ENCODE measurements at places on chromosomes 3 and 15.

- no peak for DNase-seq
Observed at GRCh38 chr3:71949442-71949841, 164.5 kb upstream of the PROK2 start.

DNA sequence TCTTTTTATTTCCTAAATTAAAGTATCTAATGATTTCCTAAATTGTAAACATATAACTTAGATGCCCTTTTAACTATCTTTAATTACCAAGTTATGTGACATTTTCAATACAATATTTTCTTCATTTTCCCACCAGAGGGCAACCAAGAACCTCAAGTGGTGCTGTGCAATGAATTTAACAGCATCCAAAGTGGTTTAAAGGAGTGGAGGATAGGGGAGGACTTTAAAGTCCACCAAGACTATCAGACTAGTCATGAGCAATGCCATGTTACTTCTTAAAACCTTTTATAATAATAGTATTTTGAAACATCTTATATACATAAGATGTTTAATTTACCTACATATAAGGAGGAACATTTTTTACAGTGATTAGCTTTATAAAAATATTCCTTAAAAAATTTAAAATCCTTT is 74.4 kb downstream of the DLG1 start:
- DNase-seq: peak; percentile 68

- peak; percentile 35 for DNase-seq
Observed at GRCh38 chr15:40782609-40783227, 12.9 kb downstream of the C15orf62 start.

GRCh38 chr3:73611176-73611575 is 13.6 kb downstream of the PDZRN3 start:
- peak; percentile 74 for DNase-seq

- DNase-seq: no peak
Observed at GRCh38 chr15:65916041-65916663, 46.9 kb downstream of the RAB11A start.

DNA sequence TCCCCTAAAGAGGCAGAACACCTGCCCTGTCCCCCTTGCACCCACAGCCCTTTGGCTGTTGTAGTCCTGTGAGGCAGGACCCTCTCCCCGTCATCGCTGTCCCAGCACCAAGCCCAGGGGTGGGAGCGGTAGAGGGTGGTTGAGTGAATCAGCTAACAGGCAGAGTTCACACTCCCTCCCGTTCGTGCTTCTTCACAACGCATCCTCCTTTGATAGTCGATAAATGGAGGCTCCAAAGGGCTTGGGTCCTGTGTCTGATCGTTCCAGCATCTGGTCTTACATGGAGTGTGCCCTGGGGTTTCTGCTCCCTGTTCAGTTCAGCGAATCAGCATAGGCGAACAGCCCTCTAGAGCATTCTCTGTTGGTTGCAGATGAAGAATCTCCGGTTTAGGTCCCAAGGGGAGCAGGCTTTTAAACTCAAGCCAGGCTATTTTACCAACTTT is 820 bp upstream of the HMCES start:
- DNase-seq: peak; percentile 27

DNA sequence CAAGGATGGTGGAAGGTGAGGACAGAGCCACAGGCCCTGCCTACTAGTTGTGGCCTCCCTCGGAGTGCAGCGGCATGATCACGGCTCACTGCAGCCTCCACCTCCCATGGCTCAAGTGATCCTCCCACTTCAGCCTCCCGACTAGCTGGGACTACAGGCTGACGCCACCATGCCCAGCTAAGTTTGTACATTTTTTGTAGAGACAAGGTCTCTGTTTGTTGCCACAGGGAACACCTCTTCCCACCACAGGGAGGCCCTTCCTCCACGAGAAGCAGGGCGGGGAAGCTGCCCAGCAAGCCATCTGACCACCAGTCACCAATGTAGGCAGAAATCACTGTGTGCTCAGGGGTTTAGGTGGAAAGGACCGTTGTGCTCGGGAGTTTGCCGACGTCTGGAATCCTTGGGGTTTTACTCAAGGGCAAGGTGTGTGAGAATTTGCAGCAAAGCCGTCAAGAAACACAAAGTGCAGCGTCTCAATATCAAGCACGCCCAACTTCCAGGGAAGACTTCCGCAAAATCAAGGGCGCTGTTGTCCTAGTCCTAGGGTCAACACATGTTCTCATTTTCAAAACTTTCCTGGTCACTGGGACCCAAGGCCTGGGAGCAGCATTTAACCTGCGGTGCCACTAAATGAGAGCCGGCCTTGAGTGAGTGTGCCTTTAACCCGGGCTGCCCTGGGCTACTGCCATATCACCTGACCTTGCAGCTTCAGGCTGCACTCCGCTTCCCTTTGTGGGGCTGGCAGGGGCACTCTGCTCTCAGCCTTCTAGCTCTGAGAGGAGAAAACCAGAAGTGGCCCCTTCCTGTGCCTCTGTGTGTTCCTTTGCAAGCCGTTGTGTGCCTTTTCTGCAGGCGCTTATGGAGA is 65.7 kb downstream of the SLC12A8 start:
- DNase-seq: no peak

- DNase-seq: peak; percentile 89
Observed at GRCh38 chr3:120469440-120469839, 18.6 kb upstream of the FSTL1 start.

GRCh38 chr3:129633751-129634481 is 27.4 kb upstream of the PLXND1 start:
- no peak for DNase-seq

DNA sequence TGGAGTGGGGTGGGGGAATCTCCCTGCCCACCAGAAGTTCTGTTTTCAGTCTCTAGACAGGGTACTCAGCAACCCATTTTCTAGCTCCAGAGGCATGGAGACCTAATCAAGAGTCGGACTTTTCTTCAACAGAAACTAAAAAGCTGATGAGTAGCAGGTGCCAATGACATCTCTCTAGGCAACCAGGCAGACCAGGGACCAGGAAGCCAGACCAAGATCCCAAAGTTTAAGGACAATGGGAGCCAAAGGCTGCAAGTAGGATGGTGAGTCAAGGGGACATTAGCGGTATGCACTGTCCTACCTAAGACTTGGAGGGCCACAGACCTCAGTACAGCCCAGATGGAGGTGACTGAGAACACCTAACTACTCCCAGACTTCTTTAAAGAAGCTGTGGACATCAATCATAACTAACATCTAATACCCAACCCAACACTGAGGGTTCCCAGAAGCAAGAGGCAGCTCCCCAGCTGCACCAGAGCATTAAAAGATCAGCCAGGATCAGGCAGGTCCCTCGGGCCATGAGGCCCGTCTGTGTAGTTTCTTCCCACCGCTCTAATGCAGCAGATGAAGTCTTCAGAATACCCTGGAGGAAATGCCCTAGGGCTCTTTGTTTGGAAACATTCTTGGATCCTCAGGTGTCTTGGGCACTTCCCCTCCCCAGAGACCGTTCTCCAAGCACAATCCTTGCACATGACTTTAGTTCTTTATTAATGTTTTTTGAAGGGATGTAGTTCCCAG is 979 bp downstream of the CCDC71 start:
- peak; percentile 11 for DNase-seq

GRCh38 chr3:19540464-19540863 is 392.2 kb downstream of the KCNH8 start:
- DNase-seq: no peak

- DNase-seq: no peak
Observed at GRCh38 chr3:108222853-108223565, 785 bp upstream of the IFT57 start.

DNA sequence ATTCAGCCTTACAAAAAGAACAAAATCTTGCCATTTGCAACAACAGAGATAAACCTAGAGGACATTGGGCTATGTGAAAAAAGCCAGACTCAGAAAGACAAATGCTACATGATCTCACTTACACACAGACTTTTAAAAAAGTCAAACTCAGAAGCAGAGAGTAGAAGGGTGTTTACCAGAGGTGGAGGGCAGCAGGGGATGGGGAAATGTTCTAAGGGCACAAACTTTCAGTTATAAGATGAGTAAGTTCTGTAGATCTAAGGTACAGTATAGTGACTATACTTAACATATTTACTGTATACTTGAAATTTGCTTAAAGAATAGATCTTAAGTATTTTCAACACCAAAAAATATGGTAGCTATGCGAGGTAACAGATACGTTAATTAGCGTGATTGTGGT is 3.0 kb downstream of the MYEF2 start:
- DNase-seq: no peak

- DNase-seq: no peak
Observed at GRCh38 chr3:45541326-45542321, 52.9 kb upstream of the LIMD1 start.

DNA sequence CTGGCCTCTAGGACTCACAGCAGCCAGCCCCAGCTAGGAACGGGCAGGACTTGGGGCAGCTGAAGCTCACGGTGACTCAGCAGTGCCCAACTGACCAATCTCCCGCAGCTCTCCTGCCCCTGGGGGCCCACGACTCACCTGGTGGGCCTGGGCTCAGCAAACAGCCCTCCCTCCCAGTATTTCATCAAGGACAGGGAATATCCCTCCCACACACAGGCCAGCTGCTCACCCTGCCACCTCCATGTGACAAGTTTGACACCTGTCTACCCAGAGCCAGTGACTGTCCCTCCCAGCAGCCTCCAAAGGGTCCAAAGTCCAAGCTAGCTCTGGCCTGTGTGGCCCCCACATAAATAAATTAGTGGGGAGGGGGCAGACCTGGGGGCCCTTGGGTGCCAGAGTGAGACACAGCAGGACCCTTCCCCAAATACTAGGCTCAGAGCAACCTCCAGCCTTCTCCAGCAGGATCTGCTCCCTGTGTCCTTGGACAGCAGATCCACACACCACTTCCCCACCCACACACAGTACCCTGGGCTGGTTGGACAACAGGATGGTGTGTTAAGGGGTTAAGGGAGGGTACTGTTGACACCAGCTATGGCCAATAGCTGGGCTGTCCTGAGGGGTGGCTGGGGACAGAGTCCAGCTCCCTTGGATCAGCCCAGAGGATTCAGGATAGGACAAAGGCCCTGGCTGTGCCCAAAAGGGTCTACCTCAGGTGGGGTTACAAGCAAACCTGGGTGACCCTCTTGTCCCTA is 4.3 kb downstream of the GNAT1 start:
- no peak for DNase-seq

- no peak for DNase-seq
Observed at GRCh38 chr3:170002879-170003278, 34.9 kb upstream of the GPR160 start.

- peak; percentile 44 for DNase-seq
Observed at GRCh38 chr3:160403028-160403545, 3.6 kb downstream of the SMC4 start.

- DNase-seq: no peak
Observed at GRCh38 chr3:180036092-180036670, 556 bp downstream of the PEX5L start.

DNA sequence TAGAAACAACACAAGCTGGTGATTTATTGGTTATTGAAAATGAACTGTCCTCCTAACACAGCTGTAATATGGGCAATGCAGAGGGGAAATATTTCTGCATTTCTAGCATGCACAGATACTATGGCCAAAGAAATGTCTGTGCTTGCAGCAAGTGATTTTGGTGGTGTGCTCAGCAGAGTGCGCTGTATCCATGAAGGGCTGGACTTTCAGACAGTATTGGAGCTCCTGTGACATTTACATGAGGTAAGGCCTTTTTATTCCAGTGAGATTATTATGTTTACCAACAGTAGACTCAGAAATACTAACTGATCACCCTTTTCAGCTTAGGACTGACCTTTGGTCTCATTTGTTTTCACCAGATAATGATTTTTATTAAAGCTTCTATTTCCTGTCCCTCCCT is 1302.6 kb upstream of the EPHA6 start:
- no peak for DNase-seq

DNA sequence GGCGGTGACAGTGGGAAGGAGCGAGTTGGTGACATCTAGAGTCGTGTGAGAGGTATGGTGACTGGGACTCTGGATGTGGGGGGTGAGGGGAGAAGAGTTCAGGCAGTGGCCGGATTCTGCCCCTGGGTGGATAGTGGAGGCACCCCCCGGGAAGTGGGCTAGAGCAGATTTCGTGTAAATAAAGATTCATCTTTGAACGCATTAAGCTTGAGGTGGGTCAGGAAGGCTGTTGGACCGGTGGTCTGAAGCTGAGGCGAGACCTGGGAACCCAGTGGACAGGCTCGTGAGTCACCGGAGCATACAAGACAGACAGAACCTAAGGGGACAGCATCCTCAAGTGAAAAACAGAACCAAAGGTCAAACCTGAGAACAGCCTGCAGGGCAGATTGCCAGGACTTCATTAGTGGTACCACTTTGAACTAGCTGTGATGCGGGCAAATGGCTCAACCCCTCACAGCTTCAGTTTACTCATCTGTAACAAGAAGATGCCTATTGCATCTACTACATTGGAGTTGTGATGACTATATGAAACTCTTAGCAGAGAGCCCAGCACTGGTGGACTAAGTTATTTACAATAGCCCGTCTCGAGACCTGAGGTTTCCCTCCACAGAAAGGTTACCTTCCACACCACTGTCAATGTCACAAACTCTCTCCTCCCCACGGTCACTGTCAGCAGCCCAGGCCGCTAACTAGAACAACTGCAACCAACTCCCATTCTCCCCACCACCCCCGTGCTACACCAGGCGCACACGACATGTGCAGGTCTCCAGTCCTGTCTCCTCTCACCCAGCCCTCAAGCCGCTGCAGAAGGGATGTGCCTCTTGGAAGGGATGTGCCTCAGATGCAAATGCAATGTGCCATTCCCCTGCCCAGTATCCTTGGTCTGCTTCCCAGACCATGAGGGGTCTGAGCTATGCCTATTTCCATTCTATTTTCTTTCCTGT is 901 bp upstream of the CLN6 start:
- DNase-seq: peak; percentile 30

DNA sequence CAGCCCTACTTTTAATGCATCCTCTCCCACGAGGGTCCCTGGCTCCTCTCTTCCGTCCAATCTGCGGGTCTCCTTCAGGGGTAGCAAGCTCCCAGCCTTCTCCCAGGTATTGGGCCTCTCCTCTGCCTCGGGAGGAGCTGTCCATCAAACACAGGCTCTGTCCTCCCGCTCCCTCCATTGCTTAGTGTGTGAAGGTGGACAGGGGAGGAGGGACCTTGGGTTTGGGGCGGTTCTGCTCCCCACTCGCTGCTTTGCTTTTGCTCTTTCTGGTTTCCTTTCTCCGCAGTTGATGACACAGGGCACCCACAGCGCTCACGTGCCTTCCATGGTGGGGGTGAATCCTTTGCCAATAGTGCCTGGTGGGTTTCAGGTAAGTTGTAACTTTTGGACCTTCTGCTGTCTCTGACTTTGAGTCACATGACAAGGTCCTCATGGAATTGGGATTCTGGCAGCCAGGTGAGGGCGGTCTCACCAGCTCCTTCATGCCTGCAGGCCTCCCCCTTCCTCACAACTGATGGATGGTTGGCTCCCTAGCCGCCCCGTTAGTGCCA is 18.9 kb downstream of the MUC20 start:
- no peak for DNase-seq

- no peak for DNase-seq
Observed at GRCh38 chr15:57806003-57806402, 99.5 kb downstream of the POLR2M start.

GRCh38 chr15:41020311-41020710 is 67.0 kb downstream of the CHAC1 start:
- peak; percentile 18 for DNase-seq

DNA sequence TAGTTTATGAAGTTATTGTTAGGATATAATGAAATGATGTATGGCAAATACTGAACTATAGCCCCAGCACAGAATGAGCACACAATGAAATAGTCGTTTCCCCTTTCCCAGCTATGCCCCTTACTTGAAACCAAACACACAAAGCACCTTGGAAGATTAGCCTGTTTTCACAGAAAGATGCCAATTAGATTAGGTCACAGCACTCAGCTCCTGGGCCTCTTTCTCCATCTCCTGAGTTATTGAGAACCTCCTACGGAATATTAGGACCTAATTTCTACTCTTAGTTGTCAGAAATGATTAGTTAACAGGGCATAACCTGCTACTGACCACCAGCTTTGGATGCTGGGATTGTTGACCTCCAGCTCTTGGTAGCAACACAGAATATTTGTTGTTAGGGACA is 269.4 kb upstream of the ROPN1 start:
- DNase-seq: no peak

Measured in EH (cell line).